Gastroesophageal sphincter (tissue), 4 donors: ENCODE measurements at places on chromosomes 11 and 22.

GRCh38 chr11:83862691-83863090 lies 576.5 kb upstream of the CCDC90B start:
- ATAC-seq: no peak

- no peak for ATAC-seq
Measured at GRCh38 chr11:69546735-69547370, 65.4 kb downstream of the LINC01488 start.

DNA sequence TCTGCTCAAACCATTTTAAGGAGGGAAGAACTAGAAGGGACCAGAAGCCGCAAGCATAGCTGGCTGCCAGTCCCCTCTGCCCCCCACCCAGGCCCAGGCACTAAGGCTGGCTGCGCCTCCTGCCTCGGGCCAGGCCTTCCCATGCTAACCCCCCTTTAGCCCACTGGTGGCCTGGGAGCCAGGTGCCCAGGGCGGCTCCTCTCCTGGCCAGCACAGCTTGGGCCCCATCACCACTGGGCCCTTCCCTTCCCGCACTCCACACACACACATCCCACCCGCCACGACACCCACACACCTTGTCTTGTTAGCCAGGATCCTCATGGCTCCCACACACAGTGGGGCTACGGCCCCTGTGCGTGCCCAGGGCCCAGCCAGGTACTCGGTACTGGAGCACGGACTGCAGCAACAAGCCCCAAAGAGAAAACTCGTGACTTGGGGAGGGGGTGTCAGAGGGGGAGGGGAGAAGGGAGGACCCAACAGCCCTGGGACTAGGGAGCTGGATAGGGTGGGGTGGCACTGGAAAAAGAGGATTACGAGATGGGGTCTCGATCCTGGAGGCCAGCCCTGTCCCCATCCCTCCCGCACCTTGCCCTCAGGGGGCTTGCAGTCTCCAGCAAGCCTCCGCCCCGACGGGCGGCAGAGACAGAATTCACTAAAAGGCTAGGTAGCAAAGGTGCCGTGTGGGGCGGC lies 16.0 kb downstream of the BCL9L start:
- no peak for ATAC-seq

GRCh38 chr11:970319-970871 lies 44.7 kb downstream of the AP2A2 start:
- ATAC-seq: no peak

GRCh38 chr11:17159441-17159840 lies 48.3 kb downstream of the PIK3C2A start:
- no peak for ATAC-seq

DNA sequence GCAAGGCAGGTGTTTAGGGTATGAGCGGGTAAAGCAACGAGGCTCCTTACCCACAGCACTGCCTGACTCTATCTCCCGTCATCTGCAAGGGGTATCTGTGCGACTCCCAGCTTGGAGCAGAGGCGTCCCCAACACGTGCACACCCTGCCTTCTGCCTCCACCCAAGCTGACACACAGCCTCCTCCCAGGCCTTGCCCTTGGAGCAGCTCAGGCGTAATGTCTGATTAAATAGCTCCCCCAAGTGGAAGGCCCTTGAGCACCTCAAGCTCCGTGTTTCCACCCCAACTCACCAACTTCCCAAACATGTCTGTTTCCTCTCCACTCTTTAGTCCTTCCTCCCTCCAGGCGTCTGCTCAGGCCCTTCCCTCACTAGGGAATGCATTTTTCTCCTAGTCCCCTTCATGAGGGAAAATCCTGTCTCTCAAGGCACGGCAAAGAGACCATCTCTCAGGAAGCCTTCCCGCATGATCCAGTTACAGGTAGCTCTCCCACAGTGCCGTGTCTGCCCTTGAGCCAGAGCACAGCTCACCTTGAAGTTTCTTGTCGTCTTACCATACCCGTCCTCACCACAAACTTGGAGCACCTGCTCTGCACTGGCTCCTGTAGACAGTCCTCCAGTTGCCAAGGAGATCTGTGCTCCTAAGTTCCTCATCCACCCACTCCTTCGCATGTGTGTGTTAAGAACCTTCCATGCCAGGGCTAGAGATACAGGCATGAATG lies 15.8 kb downstream of the CYB5R2 start:
- ATAC-seq: peak; percentile 85

- ATAC-seq: no peak
Measured at GRCh38 chr11:44192462-44193100, 97.1 kb downstream of the EXT2 start.

- ATAC-seq: no peak
Measured at GRCh38 chr22:47000888-47001287, 238.4 kb downstream of the TBC1D22A start.

DNA sequence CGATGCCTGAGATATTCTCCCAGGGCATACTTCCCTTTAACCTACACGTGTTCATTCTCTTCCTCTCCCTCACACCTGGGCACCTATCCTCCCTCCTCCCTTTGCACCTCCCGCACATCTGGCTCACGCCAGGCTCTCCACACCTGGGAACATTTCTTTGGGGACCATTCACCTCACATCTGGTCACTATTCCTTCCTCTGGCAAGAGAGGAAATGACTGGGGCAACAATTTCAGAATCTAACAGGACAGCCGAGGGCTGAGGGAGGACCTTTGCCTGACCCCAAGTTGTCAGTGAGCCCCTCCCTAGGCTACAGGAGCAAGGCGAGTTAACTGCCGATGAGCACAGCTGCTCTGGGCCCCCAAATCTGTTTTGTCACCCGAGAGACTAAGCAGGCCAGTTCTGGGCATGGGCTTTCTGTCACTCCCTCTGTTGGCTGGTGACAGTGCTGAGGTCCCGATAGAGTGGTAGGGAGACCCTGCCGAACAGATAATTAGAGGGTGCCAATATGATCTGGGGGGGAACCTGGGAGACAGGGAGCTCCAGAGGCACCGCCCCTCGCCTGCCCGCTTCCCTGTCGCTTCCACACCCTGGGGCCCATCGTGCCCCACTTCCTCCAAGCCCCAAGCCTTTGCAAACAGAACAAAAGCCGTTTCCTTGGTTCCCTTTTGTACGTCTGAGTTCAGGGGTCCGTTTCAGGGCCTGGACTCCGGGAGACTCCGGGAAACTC lies 45.6 kb downstream of the EIF3F start:
- ATAC-seq: no peak

- peak; percentile 0 for ATAC-seq
Measured at GRCh38 chr22:29311464-29312217, 3.9 kb downstream of the RASL10A start.

DNA sequence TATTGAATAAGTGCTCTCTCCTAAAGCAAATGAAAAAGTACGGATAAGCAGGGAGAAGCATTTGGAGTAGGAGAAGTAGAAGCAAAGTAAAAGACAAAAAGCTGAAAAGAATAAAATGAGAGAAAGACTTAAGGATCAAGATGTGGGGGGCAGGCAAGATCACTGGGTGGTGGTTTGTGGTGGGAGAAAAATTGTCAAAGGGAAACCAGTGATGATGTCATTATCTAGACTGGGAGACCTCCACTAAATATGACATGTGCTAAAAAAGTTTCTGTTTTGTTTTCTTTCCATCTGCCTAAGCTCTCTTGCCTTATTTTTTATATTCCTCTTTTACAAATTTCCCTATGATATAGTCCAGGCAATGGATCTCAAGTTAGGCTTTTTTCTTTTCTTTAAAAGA lies 14.8 kb upstream of the MAML2 start:
- ATAC-seq: no peak

- ATAC-seq: no peak
Measured at GRCh38 chr11:972523-973211, 47.0 kb downstream of the AP2A2 start.

GRCh38 chr11:102177974-102178631 lies 67.9 kb downstream of the YAP1 start:
- peak; percentile 91 for ATAC-seq

DNA sequence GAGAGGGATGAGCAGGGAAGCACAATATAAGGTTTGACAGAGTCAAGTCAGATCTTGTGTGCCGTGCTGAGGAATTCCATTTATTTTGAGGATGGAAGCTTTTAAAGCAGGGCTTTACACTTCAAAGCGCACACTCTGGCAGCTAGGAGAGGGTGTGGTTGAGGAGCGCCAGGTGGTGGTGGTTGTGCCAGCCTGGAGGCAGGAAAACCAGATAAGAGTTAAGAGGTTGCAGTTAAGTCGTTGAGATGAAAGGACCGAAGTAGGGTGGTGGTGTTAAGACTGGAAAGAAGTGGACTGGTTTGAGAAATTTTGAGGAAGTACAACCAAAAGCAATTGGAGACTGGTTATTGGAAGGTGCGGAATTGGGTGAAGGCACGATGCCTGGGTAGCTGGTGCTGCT lies 231.6 kb upstream of the TBCEL start:
- no peak for ATAC-seq

DNA sequence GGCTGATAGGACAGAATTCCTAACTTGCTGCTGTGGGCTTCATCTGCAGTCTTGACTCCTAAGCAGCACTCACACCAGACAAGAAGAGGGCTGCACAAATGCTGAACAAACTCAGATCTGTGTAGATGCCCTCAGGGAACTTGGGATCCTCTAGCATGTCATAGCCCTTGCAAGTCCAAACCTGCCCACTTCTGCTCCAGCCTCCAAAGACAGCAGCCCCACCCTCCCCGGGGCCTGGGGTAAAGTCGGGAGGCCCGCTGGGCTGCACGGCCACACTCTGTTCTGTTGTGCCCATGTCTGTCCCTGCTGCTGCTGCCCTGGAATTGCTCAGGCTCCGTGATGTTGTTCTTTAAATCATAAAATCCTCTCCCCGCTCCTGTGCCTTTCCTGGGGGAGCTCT lies 28.3 kb downstream of the DRD2 start:
- ATAC-seq: no peak

DNA sequence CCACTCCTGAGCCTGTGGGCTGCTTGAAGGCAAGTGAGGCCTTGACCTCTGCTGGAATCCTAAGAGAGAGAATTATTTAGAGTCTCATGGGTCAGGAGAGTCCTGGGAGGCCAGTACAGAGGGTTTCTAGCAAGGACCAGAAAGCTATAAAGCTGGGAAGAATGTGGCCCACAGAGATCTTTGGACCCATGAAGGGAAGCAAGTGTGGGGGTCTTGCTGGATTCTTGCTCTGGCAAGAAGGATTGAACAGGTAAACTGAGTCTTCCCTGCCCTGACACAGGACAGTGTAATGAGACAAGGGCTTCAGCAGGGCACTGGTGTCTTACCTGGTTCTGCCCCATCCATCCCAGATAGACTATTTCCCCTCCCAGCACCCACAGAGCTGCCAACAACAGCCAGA lies 18.4 kb downstream of the EIF3F start:
- no peak for ATAC-seq

DNA sequence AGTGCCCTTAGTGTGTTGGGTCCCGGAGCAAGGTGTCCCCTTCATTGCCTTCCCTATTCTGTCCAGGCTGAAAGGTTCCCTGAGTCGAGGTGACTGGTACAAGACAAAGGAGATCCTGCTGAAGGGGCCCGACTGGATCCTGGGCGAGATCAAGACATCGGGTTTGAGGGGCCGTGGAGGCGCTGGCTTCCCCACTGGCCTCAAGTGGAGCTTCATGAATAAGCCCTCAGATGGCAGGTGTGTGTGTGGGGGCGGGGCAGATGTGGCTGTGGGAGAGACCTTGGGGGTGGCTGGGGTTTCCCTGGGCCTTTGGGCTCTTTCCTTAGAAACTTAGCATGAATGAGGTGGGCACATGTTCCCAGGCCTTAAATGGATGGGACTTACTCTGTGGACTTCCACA lies 1.8 kb downstream of the NDUFV1 start:
- no peak for ATAC-seq

DNA sequence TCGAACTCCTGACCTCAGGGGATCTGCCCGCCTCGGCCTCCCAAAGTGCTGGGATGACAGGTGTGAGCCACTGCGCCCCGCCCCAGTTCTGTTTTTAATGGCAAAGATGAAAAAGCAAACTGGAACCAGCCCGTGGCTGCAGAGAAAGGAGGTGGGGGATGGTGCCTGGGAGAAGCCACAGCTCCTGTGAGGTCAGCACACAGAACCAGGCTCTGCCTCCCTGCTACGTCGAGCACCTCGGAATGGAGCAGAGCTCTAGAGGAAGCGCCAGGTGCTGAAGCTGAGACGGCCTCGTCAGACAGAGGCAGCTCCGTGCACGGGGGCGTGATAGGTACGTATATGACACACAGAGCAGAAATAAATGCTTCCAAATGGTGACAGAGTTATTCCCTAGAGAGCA lies 8.5 kb downstream of the DRD4 start:
- ATAC-seq: no peak

- ATAC-seq: no peak
Measured at GRCh38 chr22:40594924-40595323, 41.6 kb downstream of the MRTFA start.

DNA sequence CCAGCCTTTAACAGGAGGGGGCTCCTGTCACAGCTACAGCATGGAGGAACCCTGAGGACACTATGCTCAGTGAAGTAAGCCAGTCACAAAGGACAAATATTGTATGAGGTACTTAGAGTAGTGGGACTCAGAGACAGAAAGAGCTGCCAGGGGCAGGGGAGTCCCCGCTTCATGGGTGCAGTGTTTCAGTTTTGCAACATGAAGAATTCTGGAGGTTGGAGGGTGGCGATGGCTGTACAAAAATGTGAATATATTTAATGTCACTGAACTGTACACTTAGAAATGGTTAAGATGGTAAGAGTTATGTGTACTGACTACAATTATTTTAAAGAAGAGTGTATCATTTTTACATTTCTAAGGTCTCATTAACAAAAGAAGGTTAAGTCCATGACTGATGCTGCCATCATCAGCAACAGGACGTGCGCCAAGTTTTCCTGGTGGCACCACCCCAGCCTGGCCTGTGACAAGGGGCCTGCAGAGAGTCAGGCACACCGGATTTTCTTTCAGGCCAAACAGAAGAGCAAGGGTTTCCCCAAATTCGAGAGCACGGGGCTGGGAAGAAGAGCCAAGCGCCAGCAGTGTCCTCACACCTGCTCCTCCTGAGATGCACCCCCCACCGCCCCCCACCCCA lies 22.1 kb downstream of the YPEL1 start:
- peak; percentile 38 for ATAC-seq

DNA sequence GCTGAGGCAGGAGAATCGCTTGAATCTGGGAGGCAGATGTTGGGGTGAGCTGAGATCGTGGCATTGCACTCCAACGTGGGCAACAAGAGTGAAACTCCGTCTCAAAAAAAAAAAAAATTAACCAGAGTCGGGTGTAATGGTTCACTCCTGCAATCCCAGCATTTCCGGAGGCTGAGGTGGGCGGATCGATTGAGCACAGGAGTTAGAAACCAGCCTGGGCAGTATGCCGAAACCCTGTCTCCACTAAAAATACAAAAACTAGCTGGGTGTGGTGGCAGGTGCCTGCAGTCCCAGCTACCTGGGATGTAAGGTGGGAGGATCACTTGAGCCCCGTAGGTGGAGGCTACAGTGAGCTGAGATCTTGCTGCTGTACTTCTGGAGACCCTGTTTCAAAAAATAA lies 1.5 kb downstream of the RANGAP1 start:
- no peak for ATAC-seq

GRCh38 chr11:123587559-123587958 lies 66.9 kb downstream of the SCN3B start:
- no peak for ATAC-seq
